Cortex of kidney (tissue), 1 donor: ENCODE measurements at places on chromosomes 1 and 21.

DNA sequence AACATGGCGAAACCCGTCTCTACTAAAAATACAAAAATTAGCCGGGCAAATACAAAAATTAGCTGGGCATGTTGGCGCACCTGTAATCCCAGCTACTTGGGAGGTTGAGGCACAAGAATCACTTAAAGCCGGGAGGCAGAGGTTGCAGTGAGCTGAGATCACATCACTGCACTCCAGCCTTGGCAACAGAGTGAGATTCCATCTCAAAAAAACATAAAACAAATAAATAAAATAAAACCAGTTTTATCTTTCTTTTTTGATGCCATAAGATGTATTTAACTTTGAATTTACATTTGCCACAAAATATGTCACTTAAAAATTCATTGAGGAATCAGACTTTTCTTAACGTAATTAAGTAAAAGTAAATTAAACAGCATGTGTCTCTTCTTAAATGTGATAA, 113.3 kb upstream of the ERRFI1 start:
- DNase-seq, result no peak

GRCh38 chr1:231808990-231809389, 182.4 kb downstream of the DISC1 start:
- DNase-seq, result no peak

DNA sequence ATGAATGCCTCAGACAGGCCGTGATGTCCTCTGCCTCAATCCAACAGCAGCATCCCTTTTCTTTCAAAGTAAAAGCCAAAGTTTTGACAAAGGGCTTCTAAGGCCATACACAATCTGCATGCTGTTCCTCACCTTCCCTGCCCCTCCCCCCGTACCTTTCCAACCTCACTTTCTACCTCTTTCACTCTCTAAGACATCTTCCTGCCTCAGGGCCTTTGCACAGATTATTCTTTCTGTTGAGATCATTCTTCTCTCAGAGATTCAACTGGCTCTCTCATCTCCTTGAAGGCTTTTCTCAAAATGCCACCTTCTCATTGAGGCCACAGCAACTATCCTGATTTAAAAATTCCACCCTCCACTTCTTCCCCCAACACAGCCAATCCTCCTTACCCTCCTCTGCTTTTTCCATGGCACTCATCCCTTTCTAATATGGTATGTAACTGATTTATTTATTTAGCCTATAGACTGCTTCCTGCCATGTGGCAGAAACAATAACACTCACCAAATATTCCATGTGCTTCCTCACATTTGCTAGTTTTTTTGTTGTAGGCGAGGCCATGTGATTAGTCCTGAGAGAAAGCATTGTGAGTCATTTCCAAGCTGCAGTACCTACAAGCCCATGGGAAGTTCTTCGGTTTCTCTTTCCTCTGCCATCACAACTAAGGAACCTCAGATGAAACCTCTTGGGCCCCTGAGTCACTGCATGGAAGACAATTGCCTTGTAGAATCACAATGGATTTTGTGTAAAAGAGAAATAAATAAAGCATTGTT, 58.7 kb upstream of the GADD45A start:
- no peak for DNase-seq

DNA sequence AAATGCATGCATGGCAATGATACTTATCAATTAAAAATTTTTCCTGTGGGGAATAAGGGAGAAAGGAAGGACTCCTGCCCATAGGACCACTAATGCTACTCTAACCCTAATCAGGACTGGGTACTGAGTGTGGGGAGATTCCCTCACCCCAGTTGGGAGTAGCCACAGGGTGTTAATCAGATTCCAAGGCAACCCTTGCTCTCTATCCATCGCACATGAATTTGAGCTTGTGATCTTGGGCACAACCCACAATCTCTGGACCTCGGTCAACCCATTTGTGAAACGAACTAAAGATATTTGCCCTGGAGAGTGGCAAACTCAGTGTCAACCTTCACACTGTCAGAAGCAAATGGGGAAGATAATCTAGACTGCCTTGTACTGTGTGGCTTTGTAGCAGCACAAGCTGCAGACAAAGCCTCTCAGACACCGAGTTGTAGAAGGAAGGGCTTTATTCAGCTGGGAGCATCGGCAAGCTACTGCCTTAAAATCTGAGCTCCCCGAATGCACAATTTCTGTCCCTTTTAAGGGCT, 69.5 kb downstream of the SERINC2 start:
- no peak for DNase-seq

DNA sequence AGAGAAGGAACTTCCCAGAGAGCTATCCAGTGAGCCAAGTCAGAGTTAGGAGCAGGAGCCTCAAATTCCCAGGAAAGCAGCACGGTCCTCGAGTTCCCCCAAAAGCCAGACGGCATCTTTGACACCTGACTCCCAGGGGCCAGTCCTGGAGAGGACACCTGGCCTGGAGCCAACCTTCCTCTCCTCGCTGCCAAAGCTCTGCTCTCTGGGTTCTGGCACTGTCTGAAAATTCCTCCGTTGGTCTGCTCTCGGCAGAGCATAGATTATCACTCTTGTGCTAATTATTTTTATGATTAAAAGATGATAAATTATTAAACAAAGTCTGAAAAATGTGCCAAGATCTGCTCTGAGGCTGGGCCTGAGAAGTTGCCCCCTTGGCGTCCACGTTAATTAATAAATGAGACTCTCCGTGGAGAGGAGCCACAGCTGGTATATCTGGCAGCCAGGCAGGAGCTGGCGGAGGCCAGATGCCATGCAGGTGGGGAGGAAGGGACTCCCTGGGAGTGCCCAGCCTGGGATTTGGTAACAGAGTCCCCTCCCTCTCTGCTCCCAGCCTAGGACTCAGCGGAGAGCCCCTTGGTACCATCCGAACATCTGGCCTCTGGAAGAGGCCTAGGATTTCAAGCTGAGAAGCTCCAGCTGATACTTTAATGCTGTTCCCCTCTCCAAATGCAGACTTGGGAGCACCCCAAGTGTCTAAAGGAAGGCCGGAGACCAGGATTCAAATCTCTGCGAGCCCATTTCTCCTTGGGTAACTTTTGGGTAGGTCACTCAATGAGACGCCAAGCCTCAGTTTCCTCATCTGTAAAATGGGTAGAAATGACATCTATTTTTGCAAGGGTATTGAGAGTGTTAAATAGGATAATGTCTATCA, 163.7 kb upstream of the POU3F1 start:
- DNase-seq, result no peak

DNA sequence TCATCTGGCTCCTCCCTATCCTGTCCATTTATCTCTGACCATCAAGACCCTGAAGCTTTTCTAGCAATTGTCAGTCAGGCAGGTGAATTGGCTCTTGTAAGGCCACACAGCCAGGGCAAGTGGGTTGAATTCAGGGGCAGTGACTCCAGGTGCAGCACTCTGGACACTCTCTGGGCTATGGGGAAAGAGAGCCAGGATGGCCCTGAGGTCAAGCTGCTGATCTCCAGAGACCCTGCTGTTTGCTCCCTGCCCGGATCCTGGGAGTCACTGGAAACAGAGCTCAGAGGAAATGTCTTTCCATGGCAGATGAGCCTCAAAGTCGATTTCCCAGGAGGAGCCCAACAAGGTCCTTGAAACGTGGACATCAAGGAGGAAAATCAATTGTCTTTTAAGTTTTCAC, 184.4 kb downstream of the C1orf94 start:
- no peak for DNase-seq

GRCh38 chr1:178418284-178418955, 78.3 kb downstream of the CLEC20A start:
- DNase-seq, result no peak

- no peak for DNase-seq
Observed at GRCh38 chr1:201281573-201281972, 1.7 kb upstream of the PKP1 start.

DNA sequence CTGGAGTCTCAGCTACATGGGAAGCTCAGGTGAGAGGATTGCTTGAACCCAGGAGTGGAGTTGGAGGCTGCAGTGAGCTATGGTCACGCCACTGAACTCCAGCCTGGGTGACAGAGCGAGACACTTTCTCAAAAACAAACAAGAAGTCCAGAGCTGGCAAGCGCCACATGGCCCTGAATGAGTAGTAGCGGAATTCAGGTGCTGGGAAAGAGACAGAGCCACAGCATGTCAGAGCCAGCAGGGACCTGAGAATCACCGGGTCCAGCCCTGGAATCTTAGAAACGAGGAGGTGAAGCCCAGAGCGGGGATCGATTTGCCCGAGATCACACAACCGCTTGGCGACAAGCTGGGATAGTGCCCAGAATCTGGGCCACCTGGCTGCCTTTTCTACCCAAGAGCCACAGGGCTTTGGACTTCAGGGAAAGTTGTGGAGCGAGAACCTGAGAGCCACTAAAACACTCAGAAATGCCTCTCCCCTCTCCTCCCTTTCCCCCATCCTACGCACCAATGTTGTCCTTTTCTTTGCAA, 9.8 kb downstream of the ARL8A start:
- DNase-seq, result no peak

DNA sequence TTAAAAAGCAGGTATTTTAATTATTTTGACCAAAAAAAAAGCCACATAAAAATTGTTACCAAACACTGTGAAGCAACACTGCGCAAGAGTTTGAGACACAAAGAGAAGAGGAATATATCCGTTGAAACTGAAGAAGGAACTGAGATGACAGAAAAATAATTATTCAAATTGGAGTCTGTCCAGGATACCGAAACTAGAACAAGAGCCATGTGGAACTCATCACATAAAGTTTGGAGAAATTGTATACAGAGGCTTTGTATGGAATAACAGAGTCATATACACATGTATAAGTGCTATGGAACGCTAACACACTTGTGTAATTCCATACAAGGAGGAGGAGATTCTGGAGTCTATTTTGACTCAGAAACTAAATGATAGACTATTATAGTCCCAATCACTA, 675.1 kb upstream of the ADGRL2 start:
- DNase-seq, result no peak

- DNase-seq, result no peak
Observed at GRCh38 chr1:230463760-230464159, 37.6 kb upstream of the PGBD5 start.

DNA sequence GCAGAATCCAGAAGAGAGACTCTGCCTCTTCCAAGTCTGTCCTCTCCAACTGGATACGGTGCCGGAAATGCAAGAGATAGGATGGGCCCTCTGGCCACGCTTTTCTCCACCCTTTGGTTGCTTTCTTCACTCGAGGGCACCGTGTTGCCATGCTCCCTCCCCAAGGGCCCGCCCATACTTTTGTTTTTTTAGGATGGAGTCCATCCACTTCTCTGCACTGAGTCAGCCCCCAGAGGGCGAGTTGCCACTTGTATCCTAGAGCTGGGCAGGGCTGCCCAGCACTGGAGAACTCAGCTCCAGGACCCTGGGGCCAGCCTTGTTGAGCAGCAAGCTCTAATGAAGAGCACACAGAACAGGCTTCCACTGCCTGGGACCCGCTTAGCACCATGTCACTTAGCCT, 25.5 kb downstream of the IFNGR2 start:
- DNase-seq, result no peak

- DNase-seq, result no peak
Observed at GRCh38 chr21:42195378-42196031, 23.4 kb upstream of the ABCG1 start.

GRCh38 chr1:225944951-225945350, 3.9 kb upstream of the LEFTY2 start:
- DNase-seq, result no peak

DNA sequence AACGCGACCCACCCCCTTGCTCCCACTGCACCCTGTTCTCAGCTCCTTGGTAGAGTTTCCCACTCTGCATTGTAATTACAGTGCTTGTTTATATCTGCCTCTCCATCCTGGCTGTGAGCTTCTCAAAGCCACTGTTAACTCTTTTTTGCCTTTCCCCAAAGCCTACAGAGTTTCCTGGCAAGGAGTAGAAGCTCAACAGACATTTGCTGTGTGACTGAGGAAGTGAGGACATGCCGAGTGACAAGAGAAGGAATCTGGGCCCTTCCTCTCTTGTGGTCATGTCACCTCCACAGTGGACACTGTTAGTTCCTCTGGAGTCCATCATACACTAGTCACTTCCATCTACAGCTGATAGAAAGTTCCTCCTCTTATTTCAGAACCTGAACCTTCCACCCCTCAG, 6.1 kb upstream of the IGSF8 start:
- DNase-seq, result no peak

DNA sequence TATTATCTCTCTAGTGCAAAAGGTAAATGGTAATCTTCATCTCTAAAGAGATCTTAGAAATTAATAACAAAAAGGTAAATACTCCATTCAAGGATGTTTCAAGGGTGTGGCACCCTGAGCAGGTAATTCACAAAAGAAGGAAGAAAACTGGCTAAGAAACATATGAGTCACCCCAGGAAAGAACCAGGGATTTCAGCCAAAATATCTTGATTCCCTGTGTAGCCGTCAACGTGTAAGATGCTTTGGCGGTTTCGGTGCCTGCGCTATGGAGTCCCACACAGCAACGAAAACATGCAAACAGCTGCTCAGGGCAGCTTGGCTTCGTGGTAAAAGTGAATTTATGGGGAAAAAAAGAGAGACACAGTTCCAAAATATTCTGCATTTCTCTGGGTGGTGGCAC, 3.7 kb downstream of the ITGB2 start:
- no peak for DNase-seq

- DNase-seq, result no peak
Observed at GRCh38 chr1:172658871-172659453, at the start of gene FASLG. FASLG (plus strand) TSS chr1:172659103; CDS start chr1:172659202, 99 bp downstream.

DNA sequence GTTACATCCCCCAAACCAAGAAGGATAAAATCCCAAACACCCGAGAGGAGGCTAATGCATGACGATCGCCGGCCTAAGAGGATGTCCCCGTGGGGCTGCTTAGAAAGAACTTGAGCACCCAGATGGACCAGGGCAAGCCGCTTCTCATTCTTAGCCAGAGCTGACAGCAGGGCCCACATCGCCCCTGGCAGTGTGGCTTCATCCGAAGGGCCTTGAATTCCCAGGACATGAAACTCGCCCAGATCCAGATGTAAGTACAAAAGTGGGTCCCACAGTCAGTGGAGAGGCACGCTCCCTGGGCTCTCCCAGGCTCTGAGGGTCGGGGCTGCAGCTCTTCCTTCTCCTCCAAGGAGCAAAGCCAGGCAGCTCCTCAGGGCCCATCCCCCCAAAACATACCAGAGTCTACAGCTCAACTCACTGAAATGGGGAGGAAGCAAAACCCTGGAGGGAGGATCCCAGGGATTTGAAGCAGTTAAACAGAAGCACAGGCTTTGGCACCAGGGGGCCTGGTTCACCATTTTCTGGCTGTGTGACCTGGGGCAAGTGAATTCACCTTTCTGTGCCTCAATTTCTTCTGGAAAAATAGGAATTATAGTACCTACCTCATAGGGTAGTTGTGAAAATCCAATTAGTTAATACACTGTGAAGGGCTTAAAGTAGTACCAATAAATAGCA, 85.6 kb downstream of the MAN1C1 start:
- DNase-seq, result no peak

DNA sequence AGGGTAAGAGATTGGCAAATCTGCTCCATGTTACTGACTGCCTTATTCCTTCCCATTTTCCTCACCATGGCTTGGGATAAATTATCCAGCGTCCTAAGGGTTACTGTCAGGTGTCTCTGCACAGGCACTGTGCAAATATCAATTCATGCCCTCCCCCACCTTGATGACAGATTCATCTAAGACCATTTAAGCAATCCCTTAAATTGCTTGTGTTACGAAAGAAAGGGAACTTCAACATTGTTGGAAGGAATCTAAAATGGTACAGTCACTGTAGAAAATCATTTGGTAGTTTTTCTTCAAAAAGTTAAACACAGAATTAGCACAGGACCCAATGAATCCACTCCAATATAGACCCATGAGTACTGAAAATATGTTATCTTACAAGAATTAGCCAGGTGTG, 17.6 kb upstream of the MTARC2 start:
- DNase-seq, result no peak
